Diencephalon (tissue), 1 donor: ENCODE measurements at places on chromosomes 13 and 19. TPM values are rescaled to one million over a fixed set of nuclear protein-coding genes. Genes with fewer than 3 reads are reported as not detected.

Gene PABPC3
- 0.69 TPM for total RNA-seq

Gene ELSPBP1
- total RNA-seq = not detected

Gene CD33
- total RNA-seq = 0.23 TPM

Gene ZNF296
- total RNA-seq = 0.69 TPM

Gene B3GNT8
- not detected for total RNA-seq

Gene SLITRK5
- total RNA-seq = 20.3 TPM

Gene FLT1
- total RNA-seq = 17.3 TPM

Gene ZNF223
- total RNA-seq = 12.0 TPM

Gene ATP8B3
- total RNA-seq = 0.69 TPM

Gene ZNF69
- 22.1 TPM for total RNA-seq

Gene PNMA8A
- total RNA-seq = 108 TPM

Gene TBXA2R
- total RNA-seq = 1.4 TPM

Gene CCNA1
- total RNA-seq = 12.5 TPM

Gene ETV2
- 0.46 TPM for total RNA-seq

Gene CACNA1A
- 53.7 TPM for total RNA-seq

Gene DIAPH3
- total RNA-seq = 11.3 TPM

Gene MEIOSIN
- not detected for total RNA-seq

Gene POLR1G
- total RNA-seq = 6.5 TPM

Gene SLC27A5
- 9.5 TPM for total RNA-seq

Gene NPAS1
- 3.5 TPM for total RNA-seq

Gene NOVA2
- 15.9 TPM for total RNA-seq

Gene MAST1
- 71.0 TPM for total RNA-seq

Gene ZSCAN4
- total RNA-seq = not detected

Gene MAB21L1
- total RNA-seq = 6.9 TPM

Gene KLK14
- not detected for total RNA-seq

Gene TGDS
- 8.5 TPM for total RNA-seq

Gene MTUS2
- total RNA-seq = 19.4 TPM

Gene ELOF1
- total RNA-seq = 22.8 TPM

Gene SHD
- total RNA-seq = 10.1 TPM

Gene EDDM13
- total RNA-seq = not detected

Gene REX1BD
- total RNA-seq = 20.8 TPM

Gene NLRP4
- under 0.01 TPM for total RNA-seq

Gene CNMD
- total RNA-seq = 6.0 TPM

Gene FUT2
- 0.46 TPM for total RNA-seq

Gene TLE6
- 3.9 TPM for total RNA-seq

Gene PLIN5
- total RNA-seq = 4.6 TPM

Gene IGFL1
- not detected for total RNA-seq

Gene FCGBP
- total RNA-seq = 3.0 TPM

Gene KLK13
- total RNA-seq = 0.23 TPM

Gene SMAD9
- total RNA-seq = 16.6 TPM

Gene LGALS14
- total RNA-seq = 1.4 TPM

Gene FLT3LG
- total RNA-seq = 0.69 TPM

Gene UBE2L5
- total RNA-seq = 0.92 TPM

Gene GIPC3
- 0.23 TPM for total RNA-seq

Gene ZNF497
- total RNA-seq = 6.2 TPM

Gene NCAN
- 241 TPM for total RNA-seq

Gene CLEC4M
- not detected for total RNA-seq

Gene ATP4A
- total RNA-seq = not detected

Gene PRR36
- 3.5 TPM for total RNA-seq
